Skeletal muscle tissue (tissue), 5 donors: ENCODE measurements at places on chromosomes 2 and 18. TPM values are rescaled to one million over a fixed set of nuclear protein-coding genes. Genes with fewer than 3 reads are reported as not detected.

Gene VAMP5
- total RNA-seq = 17.7 TPM

Gene MYO3B
- under 0.01 TPM for total RNA-seq

Gene ICA1L
- 9.9 TPM for total RNA-seq

Gene IL1R2
- 0.52 TPM for total RNA-seq

Gene EN1
- 4.2 TPM for total RNA-seq

Gene KLHL29
- 3.7 TPM for total RNA-seq

Gene GCC2
- 19.8 TPM for total RNA-seq

Gene FLACC1
- 1.0 TPM for total RNA-seq

Gene IGFBP5
- 260 TPM for total RNA-seq

Gene TGFA
- total RNA-seq = under 0.01 TPM

Gene HOXD4
- 1.0 TPM for total RNA-seq
